ENCODE measurements at places on chromosomes 7 and 10.

DNA sequence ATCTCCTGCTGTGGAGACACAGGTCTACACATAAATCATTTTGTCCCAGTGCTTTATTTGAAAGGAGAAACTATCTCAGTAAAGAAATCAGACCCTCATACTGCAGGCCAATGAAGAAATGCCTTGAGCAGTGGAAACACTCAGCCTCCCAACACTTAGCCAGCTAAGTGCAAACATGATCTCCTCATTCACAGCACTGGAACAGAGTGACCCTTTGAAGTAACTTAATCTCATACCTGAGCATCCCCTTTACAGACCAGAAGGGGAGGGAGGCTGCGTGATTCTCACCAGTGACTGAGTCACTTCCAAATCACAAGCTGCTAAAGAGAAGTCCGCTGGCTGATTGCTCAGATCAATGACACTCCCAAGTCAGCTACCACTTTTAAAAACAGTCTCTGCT lies 4.5 kb downstream of the CHST15 start:
- no peak for DNase-seq

- no peak for DNase-seq
These were observed 6.2 kb upstream of the TPST1 start for GRCh38 chr7:66198956-66199355.

DNA sequence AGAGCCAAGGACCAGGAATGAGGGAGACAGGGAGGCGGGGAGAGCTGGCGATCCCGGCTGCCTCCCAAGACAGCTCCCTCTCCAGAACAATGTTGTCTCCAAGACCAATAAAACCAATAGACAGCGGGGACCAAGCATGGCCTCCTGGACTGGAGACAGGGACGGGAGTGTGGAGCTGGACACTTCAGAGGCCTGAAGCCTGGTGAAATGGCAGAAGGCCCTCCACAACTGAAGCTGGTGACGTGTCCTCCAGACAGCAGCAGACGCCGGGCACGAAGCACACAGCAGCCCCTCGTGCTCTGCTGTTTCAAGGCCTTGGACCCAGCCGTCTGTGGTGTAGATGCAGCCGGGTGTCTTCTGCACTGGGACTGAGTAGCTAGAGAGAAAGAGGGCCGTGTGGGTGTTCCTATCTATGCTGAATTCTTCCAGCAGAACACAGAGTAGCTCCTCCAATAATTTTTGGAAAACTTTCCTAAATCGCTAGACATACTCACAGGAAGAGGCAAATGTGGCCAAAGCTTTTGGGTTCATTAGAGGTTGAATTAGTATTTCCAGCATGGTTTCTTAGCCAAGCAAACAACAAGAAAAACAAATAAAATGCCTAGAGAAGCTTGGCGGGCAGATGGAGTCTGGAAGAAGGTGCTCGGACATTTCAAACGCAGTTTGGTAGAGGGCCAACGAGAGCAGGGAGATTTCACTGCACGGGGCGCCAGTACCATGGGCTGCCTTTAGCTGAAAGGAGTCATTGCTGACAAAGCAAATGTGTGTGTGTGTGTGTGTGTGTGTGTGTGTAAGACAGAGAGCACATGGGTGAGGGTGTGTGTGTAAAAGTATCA lies 570.4 kb downstream of the TCERG1L start:
- no peak for DNase-seq

DNA sequence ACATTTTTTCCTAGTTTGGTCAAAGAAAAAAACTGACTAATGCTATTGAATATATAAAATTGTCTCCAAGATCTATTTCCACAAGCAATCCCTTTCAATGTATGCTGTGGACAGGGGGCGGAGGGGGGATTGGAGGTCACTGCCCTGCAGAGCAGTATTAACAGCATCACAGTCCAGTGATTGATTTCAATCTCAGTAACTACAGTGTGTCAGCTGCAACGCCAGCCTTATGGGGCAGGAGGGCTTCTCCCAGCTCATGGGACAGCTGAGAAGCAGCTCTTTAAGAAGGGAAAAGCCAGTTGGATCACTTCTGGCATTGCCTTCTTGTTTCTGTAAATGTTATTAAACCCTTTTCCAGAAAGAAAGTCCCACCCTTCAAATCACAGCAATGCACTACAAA lies 65.0 kb downstream of the RAPGEF5 start:
- DNase-seq, result no peak

GRCh38 chr10:84626397-84627087 lies 298.2 kb downstream of the CCSER2 start:
- DNase-seq, result no peak

GRCh38 chr10:98420786-98421185 lies 5.8 kb upstream of the PYROXD2 start:
- DNase-seq, result no peak

DNA sequence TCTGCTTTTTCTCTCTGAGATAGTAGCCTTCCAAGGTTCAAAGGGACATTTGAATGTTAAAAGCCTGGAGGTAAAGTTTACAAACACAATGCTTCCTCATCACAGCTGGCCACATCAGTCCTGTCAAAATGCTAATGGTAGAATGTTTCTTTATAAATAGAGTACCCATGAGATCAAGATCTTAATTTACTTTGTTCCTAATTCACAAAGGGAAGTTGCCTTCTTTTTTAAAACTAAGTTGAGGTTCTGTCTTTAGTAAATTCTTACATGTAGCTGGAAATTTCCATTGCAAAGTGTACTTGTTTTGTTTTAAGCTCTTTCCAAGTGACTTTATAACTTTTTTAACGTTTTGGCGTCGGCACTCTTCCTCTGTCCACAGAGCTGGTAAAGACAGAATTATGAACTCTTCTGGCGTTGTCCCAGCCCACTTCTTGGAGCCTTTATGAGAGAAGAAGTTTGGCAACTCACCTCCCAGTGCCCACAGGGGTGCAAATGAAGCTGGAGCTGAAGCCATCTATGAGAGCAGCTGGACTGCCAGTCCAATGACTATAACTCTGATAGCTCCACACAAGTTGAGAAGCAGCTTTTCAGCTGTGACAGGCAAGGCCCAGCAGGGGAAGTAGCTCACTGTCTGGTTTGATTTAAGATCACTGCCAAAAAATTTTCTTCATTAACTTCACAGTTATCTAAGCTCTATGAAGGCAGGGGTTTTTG lies 23.3 kb downstream of the FZD1 start:
- no peak for DNase-seq

DNA sequence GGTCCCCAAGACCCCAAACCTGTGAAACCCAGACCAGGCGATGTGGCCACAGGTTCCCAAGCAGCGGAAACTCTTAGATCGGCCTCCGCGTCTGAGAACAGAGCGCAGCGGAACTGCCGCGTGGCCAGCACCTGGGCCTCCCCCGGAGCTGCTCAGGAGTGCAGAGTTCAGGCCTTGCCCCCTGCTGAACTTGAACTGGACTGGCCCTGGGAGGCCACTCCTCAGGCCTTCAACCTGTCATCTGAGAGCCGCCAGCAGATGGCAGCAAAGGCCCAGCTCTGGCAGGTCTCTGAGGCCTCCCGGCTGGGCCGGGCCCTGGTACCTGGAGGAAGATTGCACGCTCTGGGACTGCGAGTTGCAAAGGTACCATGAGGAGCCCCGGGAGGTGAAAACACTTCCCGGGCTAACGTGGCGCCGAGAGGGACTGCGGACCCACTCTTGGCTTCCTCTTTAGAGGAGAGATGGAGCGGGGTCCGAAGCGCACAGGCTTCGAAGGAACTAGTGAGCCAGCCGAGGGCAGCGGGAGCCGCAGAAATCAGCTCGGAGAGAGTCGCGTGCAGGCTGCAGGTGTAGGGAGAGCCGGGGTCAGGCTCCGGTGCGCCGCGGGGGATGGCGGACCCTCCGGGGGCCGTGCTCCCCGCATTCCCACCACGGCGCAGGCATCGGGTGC lies 89.2 kb downstream of the PAXIP1 start:
- DNase-seq, result peak; percentile 44

DNA sequence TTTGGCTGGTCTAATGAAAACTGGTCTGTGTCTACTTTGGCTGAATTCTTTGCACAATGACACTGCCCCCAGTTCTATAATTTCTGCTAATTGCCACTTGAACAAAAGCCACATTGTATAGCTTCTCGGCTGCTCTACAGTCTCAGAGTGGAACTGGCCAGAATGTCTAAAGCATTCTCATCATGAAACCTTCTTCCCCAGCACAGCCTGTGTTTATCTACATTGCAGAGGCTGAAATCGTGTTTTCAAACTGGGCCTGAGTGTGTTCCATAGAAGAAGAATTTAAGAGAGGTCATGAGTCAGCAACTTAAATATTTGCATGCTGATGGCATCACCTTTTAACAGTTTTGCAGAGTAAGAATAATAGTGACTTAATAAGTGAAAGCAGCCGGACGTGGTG lies 177.2 kb downstream of the BUB3 start:
- DNase-seq, result no peak

DNA sequence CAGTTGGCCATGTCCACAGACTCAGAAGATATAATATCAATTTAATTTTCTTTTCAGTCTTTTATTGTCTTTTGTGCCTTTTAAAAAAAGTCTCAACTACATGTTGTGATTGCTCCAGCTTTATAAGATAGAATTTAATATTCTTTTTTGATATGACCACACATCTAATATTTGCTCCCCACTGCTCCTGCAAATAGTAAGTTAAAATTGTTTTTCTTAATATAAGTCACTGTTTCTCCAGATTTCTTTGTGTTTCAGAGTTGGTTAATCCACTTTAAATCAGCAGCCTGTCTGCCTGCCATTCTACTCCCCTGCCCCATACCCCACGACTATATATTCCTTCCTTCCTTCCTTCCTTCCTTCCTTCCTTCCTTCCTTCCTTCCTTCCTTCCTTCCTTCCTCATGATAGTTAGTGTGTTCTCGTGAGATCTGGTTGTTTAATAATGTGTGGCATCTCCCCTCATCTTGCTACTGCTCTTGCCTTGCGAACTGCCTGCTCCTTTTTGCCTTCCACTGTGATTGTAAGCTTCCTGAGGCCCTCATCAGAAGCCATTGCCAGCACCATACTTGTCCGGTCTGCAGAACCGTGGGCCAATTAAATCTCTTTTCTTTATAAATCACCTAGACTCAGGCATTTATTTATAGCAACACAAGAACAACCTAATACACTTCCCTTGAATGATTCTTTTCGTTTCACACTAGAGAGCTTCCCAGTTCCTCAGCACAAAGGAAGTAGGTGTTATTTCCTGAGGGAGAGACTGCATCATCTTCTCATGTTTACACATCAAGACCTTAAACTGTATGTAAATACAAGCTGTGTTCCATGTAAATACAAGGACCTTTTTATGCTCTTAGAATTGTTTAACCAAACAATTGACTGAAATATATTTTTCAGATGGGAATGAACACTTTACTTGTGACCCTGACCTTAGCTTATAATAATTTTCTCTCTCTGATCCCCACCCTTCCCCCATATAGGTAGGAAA lies 24.5 kb downstream of the TAS2R16 start:
- no peak for DNase-seq

DNA sequence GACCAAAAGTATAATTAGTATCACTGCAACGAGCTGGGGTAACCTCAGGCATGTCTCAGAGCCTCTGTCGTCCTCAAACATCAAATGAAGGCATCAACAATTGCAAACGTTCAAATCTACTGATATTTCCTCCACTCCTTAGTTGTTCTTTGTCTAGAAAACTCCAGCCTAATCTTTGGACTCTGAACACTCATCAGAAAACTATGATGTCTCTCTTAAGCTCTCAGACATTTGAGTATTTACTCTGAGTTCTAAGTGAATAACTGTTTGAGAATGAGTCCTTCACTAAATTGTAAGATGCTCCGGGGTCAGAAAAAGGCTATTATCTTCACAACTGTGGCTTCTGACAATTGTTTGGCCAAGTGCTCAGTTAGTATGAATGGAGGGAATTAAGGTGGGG lies 536.4 kb downstream of the NRG3 start:
- DNase-seq, result no peak

- DNase-seq, result no peak
These were observed 171.6 kb downstream of the GALNT17 start for GRCh38 chr7:71303566-71303965.

- DNase-seq, result no peak
These were observed 42.7 kb upstream of the LAMB1 start for GRCh38 chr7:108045669-108046068.

- no peak for DNase-seq
These were observed 61.4 kb downstream of the ZRANB1 start for GRCh38 chr10:125003146-125003900.

Measured in GM04504 (cell line).